ENCODE measurements at places on chromosomes 4 and X.

DNA sequence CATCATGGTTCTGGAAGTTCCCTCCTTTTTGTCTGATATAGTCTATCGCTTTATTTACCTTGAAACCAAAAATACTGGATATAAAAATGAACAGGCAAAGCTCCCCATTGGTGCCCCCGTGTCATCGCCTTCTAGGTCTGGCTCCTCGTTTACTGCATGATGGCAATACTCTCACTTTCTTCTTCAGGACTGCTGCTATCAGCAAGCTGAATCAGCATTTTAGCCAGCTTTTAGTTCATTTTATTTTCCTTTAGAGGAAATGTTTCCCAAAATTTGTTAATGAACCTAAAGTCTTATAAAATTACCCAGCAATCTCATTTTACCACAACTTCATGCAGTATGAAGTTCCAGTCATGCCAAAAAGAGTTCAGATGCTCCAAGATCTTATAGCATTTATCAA, 80.5 kb downstream of the ZIC3 start:
- no peak for DNase-seq

DNA sequence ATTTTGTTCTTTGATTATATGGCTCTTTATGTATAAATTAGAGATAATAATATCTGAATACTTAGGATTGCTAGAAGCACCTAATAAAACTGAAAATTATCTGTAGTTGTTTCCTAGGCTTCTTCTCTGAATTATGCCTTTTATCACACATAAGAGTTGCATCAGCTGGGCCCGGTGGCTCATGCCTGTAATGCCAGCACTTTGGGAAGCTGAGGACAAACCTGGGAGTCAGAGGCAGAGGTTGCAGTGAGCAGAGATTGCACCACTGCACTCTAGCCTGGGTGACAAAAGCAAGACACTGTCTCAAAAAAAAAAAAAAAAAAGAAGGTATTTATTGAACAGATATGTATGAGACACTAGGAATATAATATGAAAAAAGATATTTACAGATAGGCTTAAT, 773.5 kb upstream of the AGA start:
- DNase-seq: no peak

GRCh38 chr4:15851969-15852368, 73.8 kb downstream of the CD38 start:
- no peak for DNase-seq

- DNase-seq: no peak
These were observed 14.9 kb downstream of the AMMECR1 start for GRCh38 chrX:110302975-110303374.

- DNase-seq: peak; percentile 47
These were observed 694 bp downstream of the PDS5A start for GRCh38 chr4:39976945-39977488.

DNA sequence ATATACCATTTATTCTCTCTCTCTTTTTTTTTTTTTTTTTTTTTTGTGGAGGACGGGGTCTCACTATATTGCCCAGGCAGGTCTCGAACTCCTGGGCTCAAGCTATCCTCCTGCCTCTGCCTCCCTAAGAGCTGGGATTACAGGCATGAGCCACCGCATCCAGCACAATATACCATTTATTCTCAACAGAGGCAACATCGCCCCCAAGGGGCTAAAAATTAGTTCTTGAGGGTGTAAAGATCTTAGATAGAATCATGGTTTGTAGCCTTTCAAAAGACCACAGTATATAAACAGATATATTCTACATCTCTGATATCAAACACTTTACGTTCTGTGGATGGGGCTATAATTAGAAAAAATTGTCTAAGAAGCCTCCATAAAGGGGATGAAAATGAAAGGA, 39.8 kb upstream of the TCEAL2 start:
- no peak for DNase-seq

DNA sequence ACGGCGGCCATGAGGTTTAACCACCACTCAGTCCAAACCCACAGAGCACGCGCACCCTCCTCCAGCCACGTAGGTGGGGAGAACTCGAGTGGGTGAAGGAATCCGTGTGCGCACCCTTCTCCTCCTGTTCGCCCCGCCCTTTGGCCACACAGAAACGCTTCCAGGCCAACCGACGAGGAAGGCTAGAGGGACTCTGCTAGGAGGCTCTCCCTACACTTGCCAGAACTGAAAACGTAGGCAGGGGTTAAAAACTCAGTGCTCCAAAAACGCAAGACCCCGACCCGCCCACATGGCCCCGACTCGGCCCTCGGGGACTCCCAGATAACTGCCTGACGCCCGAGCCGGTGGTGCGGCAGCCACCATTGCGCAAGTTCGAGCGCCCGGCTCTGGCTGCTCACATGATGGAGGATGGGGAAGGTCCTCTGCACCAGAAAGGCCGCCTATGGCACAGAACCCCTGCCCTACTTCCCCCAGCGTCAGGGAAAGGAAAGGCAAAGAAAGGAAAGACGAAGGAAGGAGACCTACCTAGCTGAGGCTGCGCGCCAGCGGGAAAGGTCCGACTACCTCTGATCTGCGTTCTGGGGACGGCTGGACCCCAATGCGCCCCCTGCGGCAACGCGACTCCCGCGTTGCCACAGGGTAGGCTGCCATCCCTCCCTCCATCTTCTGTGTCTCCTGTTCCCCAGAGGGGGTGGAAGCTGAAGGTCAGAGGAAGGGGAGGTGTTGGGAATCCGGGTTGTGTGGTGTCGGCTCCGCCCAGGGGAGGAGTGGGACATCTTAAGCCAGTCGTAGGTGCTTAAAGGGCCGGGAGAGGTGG, 201.9 kb upstream of the AGTR2 start:
- no peak for DNase-seq

DNA sequence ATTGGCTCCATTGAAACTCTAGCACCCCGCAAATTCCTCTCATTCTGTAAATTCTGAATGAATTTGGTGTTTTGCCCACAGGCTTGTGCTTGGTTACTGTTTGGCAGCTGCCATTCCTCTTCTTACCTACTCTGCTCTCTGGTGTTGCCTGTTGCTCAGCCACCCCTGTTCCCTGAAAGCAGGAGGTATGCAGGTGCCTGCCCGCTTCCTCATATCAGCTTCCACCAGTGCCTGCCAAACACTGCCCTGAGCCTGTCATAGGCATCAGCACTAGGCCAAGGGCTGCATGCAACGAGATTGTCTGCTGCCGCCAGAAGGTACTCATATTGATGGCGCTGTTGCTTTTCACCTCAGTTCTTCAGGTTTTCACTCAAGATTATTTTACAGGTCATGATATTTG, 978.1 kb downstream of the C4orf33 start:
- no peak for DNase-seq

GRCh38 chr4:153541456-153542096, 75.4 kb downstream of the TMEM131L start:
- peak; percentile 78 for DNase-seq

DNA sequence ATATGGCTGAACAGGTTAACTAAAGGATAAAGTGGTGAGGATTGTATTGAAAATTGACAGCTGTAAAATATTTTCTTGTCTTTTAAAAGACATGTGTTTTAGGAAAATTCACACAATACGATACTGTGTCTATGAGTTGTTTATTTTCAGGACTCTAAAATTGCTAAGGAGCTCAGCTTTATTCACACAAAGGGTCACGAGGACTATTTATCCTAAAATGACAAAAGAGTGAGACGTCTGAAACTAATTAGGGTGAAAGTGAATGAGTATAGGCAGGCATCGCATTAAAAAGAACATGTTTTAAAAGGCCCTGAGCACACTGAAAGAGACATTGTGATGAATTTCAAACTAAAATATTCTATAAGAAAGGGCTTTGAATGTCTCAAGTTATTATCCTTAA, 304.7 kb downstream of the SH2D1A start:
- no peak for DNase-seq

- no peak for DNase-seq
These were observed 87.9 kb downstream of the ATP10D start for GRCh38 chr4:47572981-47573380.

DNA sequence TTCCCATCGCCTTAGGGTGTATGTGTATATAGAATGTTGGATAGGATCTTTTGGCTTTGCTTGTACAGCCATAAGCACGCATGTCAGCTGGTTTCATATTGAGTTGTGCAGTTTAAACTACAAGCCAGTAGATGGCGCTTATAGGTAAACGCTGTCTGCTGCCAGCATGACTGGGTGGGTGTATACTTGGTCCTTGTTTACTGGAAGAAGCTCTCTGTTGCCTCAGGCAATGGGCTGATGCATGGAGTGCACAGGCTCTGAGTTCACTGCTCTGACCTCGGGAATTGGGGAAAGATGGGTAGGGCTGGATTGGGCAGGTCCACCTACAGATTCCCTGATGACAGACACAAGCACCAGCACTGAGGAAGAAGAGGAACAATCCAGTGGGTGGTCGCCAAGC, 831.5 kb downstream of the STIM2 start:
- DNase-seq: peak; percentile 36

GRCh38 chrX:10206317-10206716, 49.5 kb downstream of the CLCN4 start:
- no peak for DNase-seq

- no peak for DNase-seq
These were observed 28.8 kb downstream of the ARHGAP10 start for GRCh38 chr4:147760695-147761094.

DNA sequence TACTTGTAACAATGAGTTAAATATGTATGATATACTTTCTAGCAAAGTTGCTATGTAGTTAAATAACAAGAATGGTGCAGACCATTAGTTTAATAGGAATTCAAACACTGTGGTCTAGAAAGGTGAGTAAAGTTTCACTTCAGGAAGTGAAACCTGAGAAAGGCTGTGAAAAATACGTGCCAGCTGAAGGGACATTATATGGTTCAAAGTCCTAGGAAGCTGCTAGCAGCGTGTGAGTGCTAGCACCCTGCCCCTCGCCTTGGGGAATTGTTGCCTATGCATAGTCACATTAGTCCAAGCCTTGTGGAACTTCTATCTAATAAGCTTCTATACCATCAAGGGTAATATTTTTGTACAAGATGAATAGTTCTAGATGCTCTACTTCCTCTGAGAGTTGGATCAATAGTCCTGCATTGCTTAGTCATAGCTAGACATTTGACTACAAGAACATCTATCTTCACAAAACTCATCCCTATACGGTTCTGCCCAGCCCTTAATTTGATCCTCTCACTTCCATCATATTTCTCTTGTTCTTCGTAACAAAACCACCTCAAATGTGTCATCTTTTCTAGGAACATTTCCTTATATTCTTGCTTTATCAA, 45.8 kb upstream of the ARSJ start:
- no peak for DNase-seq

- no peak for DNase-seq
These were observed 107.1 kb upstream of the ADRA2C start for GRCh38 chr4:3659131-3659530.

- no peak for DNase-seq
These were observed 1.1 kb downstream of the HSPA4L start for GRCh38 chr4:127783026-127783769.

- DNase-seq: no peak
These were observed 177.5 kb downstream of the EDA start for GRCh38 chrX:69793260-69793935.

- DNase-seq: no peak
These were observed 96.2 kb downstream of the RBM46 start for GRCh38 chr4:154877110-154877760.

DNA sequence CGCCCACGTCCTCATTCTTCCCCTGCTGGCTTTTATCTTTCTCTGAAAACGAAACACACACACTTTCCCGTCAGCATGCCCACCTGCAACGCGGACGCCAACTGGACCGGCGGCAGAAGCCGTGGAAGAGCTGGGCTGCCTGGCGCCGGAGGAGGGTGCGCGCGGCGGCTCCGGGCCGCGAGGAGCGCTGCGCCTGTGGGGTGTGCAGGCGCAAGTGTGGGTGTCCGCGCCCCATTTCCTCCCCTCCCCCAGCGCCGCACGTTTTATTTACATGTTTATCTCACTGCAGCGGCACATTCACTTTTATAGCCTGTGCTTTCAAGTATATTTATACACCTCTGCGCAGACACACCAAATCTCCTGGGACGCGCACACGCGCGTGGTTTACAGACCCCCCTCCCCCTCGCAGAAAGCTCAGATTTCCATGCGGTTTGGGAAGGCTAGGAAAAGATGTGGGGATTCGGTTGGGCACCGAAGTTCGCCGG, 1.5 kb downstream of the PITX2 start:
- DNase-seq: no peak

DNA sequence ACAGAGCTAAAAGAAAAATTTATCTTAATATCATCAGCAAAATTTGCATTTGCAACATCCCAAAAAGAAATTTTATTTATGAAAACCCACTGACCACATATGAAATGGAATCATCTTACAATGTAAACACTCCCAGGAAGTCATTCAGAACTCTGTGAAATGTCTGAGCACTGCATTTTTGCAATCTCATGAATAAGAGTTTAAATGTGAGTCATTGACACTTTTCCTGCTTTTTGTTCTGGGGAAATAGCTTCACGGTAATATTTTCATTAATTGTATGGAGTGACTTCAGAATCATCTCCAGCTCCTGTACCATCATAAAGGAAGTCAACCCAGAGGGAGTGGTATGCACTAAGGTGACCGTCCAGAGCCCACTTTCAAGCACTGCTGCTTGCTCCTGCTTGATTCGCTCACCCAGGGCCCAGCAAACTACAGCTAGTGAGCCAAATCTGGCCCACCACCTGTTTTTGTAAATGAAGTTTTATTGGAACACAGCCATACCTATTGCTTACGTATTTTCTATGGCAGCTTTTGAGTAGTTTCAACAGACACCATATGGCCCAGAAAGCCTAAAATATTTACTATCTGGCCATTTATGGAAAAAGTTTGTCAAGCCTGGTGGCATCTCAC, 17.2 kb downstream of the EDNRA start:
- DNase-seq: no peak

DNA sequence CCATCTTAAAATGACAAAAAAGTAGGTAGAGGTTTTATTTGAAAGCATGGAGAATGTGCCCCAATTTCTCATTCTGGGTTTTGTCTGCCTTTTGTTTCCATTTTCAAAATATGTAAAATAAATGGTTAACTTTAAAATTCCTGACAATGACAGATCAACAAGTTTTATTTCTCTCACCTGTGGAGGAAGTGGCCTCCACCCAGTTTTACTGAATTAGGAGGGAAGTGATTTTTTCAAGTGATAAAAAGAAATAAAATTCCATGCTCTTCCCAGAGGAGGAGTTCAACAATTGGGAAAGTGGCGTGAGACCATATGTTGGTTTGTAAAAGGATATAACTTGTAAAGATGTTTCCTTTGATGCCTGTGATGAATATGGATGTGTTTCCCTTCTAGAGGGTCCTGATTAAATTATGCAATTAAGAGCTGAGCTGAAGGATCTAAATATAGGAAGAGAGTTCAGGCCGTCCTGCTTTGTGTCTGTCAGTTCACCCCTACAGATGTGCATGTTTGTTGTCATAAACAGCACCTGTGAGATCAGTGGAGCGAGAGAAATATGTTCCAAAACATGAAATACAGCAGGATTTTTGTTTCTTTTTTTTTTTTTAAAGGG, 19.5 kb downstream of the SMAD1 start:
- DNase-seq: no peak

DNA sequence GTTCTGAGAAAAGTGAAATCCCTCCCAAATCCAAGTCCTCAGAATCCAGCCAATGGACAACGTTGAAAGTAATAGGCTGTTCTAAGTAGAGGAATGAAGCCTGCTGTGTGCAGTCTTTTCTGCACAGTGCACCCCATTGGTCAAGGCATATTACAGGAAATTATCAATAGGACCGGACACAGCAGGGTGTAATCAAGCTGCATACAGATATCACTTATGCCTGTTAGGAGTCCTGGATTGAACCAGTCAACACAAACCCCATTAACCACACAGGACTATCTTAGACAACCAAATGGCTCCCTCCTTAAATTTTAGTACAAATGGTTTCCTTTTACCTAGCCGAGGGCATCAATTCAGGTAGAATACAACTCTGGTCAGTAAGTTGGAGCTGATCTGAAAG, 34.2 kb upstream of the MAGEA8 start:
- DNase-seq: no peak

- peak; percentile 9 for DNase-seq
These were observed 693 bp downstream of the OCIAD1 start for GRCh38 chr4:48831532-48832030.
